Posterior cingulate gyrus (tissue), 11 donors: ENCODE measurements at places on chromosomes 4 and X.
A peak's percentile ranks its signal among the peaks of the same experiment; 100 is the strongest.

DNA sequence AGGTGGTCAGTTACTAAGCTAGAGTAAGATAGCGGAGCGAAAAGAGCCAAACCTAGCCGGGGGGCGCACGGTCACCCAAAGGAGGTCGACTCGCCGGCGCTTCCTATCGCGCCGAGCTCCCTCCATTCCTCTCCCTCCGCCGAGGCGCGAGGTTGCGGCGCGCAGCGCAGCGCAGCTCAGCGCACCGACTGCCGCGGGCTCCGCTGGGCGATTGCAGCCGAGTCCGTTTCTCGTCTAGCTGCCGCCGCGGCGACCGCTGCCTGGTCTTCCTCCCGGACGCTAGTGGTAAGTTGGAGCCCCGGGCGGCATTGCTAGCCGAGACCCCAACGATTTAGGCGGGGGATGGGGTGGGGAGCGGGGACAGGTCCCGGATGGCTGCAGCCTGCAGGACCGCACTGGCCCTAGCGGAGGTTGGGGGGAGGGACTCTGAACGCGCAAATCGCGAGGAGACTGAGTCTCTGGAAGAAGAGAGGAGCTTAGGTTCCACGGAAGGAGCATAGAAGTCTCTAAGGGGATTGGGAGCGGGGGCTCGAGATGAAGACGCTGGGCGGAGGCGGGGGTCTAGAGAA, 573 bp downstream of the HTR2C start:
- no peak for DNase-seq

- DNase-seq = peak; percentile 69
Observed at GRCh38 chr4:65669111-65670019, 924 bp downstream of the EPHA5 start.

DNA sequence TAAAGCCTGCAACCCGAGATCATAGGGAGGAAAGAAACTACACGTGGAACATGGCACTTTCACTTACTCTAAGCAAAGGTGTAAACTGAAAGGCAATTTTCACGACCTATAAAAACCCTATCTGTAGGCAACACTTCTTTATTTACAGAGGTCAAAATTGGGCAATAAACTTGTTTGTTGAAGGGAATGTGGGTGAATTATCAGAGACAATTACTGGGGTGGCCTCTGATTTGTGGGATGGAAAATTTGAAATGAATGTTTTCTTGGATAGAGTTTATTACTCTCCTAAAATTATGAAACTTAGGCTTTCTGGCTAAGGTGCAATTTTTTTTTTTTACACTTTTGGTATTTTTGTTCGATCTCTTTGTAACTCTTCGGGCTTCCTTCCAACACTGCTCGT, 734.1 kb upstream of the TENM3 start:
- DNase-seq = no peak

DNA sequence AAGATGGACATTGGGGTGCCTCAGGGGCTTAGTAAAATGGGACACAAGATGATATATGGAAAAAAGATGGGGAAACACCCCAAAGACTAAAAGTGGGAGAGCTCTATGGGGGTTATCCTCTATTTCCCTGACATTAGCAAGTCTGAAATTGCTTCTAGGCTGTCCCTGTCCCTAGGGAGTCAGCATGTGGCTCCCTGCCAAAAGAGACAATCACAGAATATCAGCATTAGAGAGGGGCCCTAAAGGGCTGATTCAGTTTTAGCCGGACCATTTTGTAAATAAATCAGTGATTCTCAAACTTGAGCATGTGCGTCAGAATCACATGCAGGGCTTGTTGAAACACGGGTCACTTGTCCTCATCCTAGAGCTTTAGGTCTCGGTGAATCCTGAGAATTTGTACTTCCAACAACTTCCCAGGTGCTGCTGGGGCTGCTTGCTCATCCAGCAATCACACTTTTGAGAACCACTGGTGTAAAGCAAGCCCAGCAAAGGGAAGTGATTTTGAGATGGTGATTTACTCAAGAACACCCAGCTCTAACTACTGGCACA, 165.3 kb upstream of the DGKK start:
- no peak for DNase-seq

DNA sequence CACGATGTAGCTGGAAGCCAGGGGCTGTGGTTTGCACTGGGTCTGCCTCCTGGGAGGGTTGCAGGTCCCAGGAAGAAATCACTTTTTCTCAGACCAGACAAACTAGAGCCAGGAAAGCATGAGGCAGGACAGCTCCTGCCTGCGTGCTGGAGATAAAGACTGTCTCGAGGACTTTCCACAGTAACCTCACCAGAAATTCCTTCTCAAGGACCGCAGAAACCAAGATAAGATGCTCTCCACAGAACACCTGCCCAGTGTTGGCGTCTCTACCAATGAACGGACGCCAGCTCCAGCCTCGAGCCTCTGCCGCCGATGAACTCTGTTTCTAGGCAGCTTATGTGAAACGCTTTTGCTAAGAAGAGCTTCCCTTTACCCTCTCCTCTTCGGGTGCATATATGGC, 76.9 kb upstream of the AFAP1 start:
- DNase-seq = no peak

DNA sequence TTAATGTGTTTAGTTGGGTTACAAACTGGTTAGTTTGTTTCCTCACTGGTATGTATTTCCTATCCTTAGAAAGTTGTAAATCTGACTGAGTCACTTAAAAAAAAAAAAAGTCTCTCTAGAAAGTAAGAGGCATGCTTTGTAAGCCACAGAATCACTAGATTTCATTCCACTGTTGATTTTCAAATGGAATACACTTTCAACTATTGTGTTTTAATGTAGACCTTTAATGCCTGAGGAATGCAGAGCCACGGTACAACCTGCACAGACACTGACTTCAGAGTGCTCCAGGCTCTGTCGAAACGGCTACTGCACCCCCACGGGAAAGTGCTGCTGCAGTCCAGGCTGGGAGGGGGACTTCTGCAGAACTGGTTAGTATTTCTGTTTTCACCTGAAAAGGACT, 88.6 kb downstream of the HHIP start:
- DNase-seq = no peak

DNA sequence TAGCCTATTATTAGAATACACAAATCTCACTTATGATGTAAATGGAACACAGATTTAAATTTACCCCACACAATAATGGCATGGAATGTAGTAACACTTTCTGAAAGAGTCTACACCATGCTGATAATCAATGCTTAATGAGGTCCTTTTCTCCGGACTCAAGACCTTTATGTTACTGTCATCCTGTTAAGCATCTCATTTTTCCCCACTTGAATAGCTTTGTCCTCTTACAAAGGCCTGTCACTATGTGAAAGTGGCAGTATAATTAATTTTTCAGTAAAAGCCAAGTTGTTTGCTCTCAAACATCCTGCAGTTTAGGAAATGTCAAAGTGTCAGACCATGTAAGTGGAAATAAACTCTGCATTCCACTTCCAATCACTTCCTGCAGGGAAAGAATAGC, 96.4 kb downstream of the GPC3 start:
- DNase-seq = no peak

GRCh38 chrX:2828959-2829411, 255 bp downstream of the GYG2 start:
- no peak for DNase-seq

GRCh38 chrX:152917656-152918579, 20.1 kb downstream of the ZNF185 start:
- no peak for DNase-seq
